GM13977 (cell line): ENCODE measurements at places on chromosomes 1 and 21.

DNA sequence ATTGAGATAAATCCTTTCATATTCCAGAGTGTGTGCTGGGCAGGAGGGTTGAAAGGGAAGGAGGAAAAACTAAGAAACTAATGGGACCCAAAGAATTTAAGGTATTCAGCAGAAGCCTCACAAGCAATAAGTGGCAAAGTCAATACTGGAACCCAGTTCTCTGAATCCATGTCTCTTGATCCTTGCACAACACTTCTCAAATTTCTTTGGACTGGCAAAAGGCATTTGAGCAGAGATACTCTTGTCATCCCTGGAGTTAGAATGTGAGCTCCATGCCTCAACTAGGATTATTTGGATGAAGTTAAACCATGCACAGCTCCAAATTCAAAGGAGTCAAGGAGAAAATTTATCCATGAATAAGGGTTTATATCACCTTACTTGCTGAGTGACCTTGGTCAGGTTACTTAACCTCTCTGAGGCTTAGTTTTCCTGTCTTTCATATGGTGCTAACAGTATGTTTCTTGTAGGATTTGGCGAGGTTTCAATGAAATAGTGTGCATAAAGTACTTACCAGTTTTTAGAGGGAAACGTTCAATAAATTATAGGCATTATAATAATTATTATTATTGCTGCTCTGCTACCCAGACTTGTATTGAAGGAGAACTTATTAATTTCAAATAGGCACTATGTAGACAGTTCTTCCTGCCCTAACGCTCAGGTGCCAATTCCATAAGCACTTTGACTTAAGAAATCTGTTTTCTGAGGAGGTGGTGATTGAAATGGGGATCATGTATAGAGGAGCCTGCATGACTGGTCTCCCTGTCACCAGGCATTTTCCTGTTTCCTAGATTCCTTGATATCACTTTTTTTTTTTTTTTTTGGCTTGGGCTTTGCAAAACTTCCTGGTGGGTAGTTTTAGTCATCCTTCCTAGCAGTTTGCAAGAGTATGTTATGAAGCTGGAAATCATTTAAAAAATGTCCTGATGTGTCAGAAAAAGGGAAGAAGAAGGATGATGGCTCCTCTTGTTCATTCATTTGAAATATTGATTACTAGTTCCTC is 125.0 kb upstream of the JUN start:
- no peak for DNase-seq

GRCh38 chr1:95504321-95504720 is 270.3 kb downstream of the RWDD3 start:
- no peak for DNase-seq

DNA sequence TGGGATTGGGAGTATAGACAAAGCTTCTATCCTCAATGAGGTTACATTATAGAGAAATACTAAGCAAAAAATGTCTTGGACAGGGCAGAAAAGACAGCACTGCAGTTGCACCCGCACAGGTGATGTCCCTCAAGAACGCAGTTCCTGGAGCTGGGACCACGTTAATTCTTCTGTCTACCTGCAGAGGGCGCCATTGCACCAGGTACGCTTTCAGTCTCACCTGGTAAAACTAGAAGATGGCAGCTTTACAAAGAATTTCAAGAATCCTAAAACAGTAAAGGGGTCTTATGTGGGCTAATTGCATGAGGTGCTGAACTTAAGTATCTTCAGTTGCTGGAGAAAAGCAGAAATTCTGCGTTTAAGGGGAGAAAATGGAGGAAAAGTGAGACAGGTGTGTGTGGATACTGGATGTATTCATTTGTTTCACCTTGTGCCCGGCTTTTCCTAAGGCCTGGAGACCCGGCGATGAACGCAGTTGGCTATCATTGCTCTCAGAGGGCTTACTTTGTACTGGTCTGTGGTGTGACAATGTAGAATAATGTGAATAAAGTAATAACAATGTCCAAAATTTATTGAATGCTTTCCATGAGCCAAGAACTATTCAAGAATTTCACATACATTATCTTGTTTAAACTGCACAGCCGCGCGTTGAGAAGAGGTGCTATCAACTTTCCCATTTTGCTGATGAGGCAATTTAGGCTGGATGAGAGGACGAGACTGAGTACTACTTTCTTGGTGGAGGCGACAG is 276.3 kb upstream of the GREM2 start:
- peak; percentile 52 for DNase-seq

DNA sequence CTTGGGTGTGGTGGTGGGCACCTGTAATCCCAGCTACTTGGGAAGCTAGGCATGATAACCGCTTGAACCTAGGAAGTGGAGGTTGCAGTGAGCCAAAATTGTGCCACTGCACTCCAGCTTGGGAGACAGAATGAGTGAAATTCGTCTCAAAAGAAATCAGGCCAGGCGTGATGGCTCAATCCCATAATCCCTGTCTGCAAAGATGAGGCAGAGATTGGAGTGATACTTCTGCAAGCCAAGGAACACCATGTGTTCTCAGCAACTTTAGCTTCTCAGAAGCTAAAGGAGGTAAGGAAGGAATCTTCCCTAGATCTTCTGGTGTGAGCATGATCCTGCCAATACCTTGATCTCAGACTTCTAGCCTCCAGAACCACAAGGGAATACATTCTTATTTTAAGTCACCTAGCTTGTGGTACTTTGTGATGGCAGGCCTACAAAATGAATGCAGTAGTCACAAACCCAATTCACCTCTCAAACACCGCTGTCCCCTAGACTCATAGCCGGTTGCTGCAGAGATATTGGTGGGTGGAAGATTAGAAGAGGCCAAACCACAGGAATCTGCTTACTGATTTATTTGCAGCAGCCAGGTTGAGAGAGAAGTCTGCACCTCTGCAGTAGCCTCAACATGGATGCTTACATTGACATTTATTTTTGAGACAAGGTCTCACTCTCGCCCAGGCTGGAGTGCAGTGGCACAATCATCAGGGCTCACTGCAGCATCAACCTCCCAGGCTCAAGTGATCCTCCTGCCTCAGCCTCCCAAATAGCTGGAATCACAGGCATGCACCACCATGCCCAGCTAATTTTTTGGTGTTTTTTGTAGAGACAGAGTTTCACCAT is 18.6 kb downstream of the L1TD1 start:
- no peak for DNase-seq

DNA sequence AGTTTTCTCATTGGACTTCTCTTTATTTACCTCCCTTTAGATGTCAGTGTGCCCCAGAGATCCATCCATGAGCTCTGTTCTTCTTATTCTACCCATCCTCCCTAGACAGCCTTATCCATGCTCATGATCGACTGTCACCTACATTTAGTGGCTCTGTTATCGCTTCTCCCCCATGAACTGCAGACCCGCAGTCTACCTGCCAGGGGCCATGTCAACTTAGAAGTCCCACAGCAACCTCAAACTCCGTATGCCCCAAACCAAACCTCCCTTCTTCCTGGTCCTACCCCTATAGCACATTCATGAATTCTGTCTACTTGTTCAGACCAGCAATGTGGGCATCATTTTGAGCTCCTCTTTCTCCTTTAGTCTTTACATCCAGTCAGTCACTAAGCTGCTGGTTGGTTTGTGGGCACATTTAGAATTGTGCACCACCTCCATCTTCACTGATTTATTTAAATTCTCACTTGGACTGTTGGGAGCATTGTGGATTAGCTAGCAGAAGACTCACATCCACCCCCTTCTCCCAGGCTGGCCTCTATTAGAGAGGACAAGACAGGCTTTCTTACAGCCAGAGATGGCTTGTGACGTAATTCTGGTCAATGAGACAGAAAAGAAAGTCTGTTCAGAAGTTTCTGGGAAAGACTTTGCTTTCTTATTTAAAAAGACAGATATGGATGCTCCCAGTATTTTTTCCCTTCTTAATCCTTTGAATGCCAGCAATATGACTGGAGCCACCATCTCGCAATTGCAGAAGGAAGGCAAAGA is 19.1 kb downstream of the C1orf116 start:
- DNase-seq, result no peak

DNA sequence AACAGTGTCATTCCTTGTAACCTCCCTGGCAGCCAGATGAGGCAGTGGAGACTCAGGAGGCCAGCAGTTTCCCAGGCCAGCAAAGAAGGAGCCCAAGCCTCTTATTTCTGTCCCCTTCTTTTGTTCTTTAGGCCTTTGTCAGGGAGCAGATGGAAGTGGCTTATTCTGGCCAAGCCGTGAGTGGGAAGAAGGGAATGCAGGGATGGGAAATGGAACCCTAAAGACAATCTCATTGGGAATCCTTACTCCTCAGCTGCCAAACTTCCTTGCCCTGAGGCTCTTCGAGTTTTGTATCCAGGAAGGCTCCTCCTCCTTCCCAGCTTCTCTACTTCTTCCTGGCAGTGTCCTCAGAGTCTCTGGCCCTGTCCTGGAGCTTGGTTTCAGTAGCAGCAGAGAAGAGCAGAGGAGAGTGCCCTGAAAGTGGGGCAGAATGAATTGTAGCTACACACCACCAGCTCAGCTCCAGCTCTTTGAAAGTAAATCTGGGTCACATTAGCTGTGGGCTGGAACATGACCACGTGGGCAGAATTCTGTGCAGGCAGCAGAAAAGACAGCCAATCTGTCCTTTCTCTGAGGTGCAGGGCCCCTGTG is 63.9 kb downstream of the NDUFS5 start:
- DNase-seq, result no peak

DNA sequence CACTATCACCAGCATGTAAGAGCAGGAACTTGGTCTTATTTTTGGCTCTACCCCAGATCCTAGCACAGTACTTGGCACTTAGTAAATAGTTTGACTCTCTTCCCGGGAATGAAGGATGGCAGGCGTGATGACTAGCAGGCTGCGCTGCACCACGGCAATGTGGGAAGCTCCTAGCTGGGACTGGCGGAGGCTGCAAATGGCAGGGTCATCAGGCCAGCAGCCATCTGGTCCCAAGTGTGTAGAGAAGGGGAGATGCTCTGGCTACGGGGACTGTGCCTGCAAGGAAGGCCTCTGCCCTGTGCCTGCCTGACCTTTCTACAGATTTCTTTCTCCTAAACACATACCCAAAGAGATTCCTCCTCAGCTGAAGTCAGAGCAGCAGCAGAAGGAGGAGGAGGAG is 95.0 kb downstream of the KCND3 start:
- DNase-seq, result no peak

DNA sequence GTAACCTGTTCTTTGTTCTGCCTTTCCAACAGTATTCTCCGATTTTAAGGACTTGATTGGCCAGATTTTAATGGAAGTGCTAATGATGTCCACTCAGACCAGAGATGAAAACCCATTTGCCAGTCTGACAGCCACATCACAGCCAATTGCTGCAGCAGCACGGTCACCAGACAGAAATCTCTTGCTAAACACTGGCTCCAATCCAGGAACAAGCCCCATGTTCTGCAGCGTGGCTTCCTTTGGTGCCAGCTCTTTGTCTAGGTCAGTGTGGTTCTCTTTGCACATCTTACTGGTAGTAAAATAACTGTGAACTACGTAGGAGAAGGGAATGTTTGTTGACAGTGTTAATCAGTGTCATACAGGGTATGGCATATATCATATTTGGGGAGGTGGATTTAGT is 72.7 kb downstream of the UBE4B start:
- DNase-seq, result no peak

DNA sequence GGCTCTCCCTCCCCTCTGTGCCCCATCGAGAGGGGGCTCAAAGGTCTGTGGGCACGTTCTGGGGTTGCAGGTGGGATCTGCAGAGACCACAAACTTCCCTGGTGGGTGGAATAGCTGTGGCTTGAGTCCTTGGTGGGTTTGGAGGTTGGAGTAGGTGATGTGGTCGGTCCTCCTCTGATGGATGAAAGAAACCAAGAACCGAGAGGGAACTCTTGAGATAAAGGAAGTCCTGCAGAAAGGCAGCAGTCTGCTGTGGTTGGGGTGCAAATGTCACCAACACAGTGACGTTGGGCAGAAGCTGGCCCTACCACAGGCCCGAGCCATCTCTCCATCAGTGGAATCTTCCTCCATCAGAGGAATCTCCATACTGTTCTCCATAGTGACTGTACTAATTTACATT is 171.8 kb downstream of the FCRL5 start:
- DNase-seq, result no peak

DNA sequence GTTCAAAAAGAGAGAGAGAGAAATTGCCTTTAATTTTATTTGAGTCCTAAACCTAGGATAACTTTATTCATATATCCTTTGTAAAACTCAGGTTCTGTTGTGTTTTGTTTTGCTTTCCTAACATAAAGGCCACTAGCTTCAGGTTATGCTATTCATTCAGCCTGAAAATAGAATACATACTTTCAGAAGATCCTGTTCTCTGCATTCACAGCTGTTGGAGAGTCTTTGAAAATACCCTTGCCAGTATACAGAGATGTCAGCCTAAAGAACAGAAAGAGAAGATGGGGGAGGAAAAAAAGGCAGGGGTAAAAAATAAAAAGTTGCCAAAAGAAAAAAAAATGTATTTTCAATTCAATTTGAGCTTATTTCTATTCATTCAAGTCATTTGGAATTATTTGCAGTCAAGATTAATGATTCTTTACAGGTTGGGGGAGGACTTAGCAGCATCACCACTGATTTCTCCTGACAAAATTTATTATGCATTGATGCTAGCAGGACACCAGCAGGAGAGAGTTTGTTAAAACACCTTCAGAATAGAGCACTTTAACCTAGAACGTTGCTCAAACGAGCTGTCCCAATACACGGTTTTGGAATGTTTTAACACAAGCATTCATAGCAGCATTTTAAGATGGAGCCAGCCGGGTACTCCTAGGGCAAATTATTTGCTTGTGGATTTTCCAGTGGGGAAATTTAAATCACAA is 318.5 kb downstream of the NTNG1 start:
- no peak for DNase-seq

DNA sequence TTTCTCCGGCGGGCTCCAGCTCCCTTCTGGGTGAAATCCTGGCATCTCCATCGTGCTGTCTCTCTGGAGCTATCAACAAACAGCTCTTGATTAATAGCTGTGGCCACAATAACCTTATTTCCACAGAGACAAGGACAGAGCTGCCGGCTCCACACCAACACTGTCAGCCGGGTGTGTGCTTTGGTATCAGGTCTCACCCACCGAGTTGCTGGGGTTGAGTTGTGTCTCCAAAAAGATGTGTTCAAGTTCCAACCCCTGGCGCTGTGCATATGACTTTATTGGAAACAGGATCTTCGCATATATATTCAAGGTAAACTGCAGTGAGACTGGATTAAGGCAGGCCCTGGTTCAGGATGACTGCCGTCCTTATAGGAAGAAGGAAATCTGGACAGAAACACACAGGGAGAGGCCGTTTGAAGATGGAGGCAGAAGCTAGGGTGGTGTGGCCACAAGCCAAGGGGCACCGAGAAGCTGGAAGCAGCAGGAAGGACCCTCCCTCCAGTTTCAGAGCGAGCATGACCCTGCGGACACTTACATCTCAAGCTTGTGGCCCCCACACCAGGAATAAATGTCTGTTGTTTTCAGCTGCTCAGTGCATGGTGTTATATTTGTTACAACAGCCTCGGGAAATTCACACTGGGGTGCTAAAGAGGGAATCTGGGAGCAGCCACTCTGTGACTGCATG is 88.4 kb upstream of the TMPRSS2 start:
- no peak for DNase-seq
